ENCODE measurements at places on chromosomes 2 and 18. TPM values are rescaled to one million over a fixed set of nuclear protein-coding genes. Genes with fewer than 3 reads are reported as not detected.

SLC19A3 gene
- not detected for total RNA-seq

ZEB2 gene
- 37.2 TPM for total RNA-seq

HK2 gene
- 104 TPM for total RNA-seq

METTL21A gene
- 35.2 TPM for total RNA-seq

LIPG gene
- total RNA-seq: 0.13 TPM

ZNG1B gene
- 40.3 TPM for total RNA-seq

CFAP210 gene
- 0.50 TPM for total RNA-seq

EFEMP1 gene
- not detected for total RNA-seq

ABCG5 gene
- not detected for total RNA-seq

SLC8A1 gene
- total RNA-seq: 0.23 TPM

NETO1 gene
- total RNA-seq: not detected

ADRA2B gene
- 0.25 TPM for total RNA-seq

SERPINB4 gene
- not detected for total RNA-seq

KCNS3 gene
- total RNA-seq: not detected

DIPK1C gene
- not detected for total RNA-seq

ALKAL2 gene
- total RNA-seq: not detected

SPHKAP gene
- not detected for total RNA-seq

IL36G gene
- not detected for total RNA-seq

GPR17 gene
- not detected for total RNA-seq

PPP4R3B gene
- 74.2 TPM for total RNA-seq

TRIM43 gene
- not detected for total RNA-seq

RGPD4 gene
- 0.67 TPM for total RNA-seq

ACTR2 gene
- 305 TPM for total RNA-seq

CABLES1 gene
- 5.3 TPM for total RNA-seq

IL36B gene
- total RNA-seq: not detected

ARHGAP28 gene
- total RNA-seq: not detected

IL37 gene
- total RNA-seq: not detected

CYS1 gene
- total RNA-seq: 0.15 TPM

KLHL41 gene
- 0.25 TPM for total RNA-seq

LBX2 gene
- total RNA-seq: 0.51 TPM

C2orf69 gene
- total RNA-seq: 19.7 TPM

ACADL gene
- total RNA-seq: not detected

RAX gene
- not detected for total RNA-seq

MYL12B gene
- 235 TPM for total RNA-seq

All from activated CD8-positive, alpha-beta memory T cell treated with anti-CD3 and anti-CD28 coated beads for 36 hours (primary cell).